ENCODE measurements at places on chromosomes 5 and 9.

GRCh38 chr5:135085936-135086725, 52.1 kb upstream of the PITX1 start:
- no peak for DNase-seq

GRCh38 chr5:44051591-44051990, 337.6 kb downstream of the FGF10 start:
- no peak for DNase-seq

GRCh38 chr5:77960305-77960704, 184.2 kb upstream of the TBCA start:
- no peak for DNase-seq

DNA sequence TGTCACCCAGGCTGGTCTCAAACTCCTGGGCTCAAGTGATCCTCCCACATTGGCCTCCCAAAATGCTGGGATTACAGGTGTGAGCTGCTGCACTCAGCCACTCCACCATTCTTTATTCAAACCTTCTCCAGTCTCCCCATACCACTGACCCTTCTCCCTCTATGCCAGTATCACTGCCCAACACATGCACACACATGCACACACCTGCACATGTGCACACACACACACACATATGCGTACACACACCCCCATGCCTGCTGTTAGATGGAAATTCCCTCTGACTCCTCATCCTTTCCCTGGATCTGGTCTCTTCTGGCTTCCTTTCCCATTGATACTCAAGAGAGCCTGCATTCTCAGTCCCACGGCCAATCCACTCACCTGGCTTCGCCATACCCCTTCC, 170.0 kb downstream of the CRB2 start:
- DNase-seq, result no peak

GRCh38 chr5:52884453-52884852, 96.7 kb downstream of the ITGA1 start:
- DNase-seq, result no peak

GRCh38 chr5:136613230-136613629, 247.9 kb upstream of the TRPC7 start:
- DNase-seq, result no peak

- no peak for DNase-seq
Measured at GRCh38 chr5:178965465-178966055, 24.6 kb downstream of the ZNF454 start.

- no peak for DNase-seq
Measured at GRCh38 chr9:19140259-19140658, 13.0 kb upstream of the PLIN2 start.

- no peak for DNase-seq
Measured at GRCh38 chr9:3200331-3200774, 325.4 kb downstream of the RFX3 start.

DNA sequence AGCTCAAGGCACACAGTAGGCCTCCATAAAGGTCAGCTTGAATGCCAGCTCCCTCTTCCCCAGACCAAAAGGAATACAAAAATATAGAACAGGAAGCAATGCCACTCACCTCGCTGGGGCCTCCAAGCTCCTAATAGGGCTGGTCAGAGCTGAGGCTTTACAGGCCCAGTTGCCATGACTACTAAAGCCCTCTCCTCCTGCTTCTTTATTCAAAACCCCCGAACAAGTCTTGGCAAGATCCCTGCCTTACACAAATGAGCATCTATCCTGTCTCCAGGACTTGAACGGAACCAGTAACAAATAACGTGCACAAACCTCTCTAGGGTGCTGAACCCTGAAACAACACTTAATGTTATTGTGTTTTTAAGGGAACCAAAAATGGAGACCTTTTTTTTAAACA, 136.3 kb downstream of the SIL1 start:
- no peak for DNase-seq

DNA sequence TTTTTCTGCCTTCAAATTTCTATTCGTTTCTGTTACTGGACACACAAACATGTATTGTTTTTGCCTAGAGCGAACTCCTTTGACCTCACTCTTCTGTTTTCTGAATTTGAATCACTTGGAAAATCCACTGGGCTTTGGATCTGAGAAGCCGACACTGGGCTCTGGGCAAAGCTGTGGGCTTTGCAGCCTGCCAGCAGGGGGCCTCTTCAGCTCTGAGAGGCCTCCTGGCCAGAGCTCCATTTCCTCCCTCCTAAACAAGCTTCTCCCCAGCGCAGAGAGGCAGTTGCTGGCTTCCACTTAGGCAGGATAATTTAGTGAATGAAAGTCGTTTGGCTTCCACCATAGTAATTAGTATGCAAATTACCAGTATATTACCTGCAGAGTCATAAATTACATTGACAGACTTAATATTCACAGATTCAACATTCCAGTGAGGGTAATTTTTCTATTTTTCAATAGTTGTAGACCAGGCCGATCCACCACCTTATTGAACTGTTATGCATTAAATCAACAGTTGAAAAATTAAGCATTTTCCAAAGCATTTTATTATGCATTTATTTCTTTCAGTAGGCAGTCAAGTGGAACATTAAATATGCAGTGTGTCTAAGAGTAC, 104.0 kb upstream of the ZNF366 start:
- no peak for DNase-seq

GRCh38 chr5:31731016-31731415, 92.1 kb downstream of the PDZD2 start:
- no peak for DNase-seq

- no peak for DNase-seq
Measured at GRCh38 chr5:13945271-13945670, 783 bp upstream of the DNAH5 start.

DNA sequence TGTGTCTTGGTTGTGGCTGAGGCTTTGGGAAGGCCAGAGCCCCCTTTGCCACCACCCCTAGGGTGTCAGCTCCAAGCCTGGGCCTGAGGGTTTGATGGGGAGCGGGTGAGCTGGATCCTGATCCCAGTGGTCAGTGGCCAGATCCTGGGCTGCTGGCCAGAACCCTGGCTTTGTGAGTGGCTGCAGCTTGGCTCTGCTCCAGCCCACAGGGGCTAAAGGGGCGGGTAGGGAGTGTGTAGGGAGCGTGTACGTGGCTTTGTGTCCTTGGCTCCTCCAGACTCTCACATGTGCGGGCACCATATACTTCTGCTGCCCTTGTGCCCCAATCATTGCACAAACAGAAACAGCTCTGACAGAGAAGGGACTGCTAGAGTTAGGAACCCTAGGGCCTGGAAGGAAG, 1.2 kb upstream of the IL11RA start:
- no peak for DNase-seq

DNA sequence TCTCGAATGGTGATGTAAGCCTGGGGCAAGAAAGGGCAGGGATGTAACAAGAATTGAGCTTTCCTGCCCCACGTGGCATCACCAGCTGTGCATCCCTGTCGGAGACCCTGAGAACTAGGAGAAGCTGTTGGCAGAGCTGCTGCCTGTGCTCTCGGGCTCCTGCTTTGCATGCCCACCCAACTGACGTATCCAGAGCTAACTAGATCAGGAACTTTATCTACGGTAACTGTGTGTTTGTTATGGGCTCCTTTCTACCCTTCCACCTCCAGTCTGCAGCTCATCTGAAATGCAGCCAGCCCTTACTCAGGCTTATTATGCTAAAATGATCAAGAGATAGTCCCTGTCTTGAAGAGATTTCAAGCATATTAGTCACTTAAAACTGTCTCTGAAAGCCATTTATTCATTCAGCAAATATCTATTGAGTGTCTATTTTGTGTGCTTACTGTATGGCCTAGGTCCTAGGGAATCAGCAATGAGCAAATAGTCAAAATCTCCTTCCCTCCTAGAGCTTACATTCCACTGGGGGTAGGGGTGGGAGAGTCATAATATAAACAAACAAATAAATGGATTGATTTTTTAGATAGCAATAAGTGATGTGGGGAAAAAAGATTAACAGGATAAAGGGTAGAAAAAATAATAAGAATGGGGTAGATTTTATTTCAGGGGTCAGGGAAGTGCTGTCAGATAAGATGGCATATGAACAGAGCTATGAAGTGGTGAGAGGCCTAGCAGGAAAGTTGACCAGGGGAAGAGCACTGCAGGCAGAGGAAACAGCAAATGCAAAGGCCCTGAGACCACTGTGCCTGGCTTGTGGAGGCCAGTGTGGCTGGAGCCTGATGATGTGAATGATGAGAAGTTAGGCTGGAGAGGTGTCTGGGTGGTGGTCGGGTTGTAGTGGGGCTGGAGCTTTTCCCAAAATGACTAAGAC, 118.2 kb downstream of the GALNT10 start:
- no peak for DNase-seq

- DNase-seq, result no peak
Measured at GRCh38 chr5:10481241-10481935, 39.7 kb downstream of the ROPN1L start.

DNA sequence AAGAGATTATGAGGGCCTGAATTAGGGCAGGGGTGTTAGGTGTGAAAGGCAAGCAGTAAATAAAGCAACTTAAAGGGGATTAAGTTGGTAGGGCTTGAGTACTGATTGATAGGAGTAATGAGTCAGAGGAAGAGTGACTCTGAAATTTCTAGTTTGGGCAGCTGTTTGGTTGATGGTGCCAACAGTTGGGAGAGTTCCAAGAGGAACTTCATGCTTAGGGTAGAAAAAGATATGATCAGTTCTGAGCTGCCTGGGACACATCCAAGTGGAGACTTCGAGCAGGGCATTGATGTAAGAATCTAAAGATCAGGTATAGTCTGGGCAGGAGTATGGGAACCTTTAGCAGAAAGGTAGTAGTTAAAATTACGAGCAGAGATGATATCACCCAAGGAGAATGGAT, 10.2 kb downstream of the MAMDC2 start:
- no peak for DNase-seq

DNA sequence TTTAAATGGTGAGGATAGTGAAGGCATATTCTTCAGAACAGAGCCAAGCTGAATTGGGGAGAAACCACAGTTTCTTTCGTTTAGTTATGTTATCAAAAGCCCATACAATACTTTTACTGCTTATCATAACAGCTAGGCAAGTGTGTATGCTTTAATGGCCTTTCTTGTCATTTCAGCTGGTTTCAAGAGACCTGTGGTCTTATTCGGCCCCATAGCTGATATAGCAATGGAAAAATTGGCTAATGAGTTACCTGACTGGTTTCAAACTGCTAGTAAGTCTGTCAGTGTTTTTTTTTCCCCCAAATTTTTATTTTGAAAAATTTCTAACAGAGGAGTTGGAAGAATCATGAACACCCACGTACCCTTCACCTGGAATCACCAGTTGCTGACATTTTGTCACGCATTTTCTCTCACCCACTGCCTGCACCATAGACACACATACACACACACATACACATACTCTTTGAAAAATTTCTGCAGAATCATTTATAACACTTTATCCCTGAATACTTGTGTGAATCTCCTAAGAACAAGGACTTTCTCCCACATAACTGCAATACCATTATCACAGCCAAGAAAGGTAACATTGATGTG, 63.7 kb downstream of the TJP2 start:
- no peak for DNase-seq

- no peak for DNase-seq
Measured at GRCh38 chr5:127754706-127755105, 51.5 kb downstream of the CCDC192 start.

GRCh38 chr5:127923804-127924570, 159.6 kb upstream of the SLC12A2 start:
- no peak for DNase-seq

DNA sequence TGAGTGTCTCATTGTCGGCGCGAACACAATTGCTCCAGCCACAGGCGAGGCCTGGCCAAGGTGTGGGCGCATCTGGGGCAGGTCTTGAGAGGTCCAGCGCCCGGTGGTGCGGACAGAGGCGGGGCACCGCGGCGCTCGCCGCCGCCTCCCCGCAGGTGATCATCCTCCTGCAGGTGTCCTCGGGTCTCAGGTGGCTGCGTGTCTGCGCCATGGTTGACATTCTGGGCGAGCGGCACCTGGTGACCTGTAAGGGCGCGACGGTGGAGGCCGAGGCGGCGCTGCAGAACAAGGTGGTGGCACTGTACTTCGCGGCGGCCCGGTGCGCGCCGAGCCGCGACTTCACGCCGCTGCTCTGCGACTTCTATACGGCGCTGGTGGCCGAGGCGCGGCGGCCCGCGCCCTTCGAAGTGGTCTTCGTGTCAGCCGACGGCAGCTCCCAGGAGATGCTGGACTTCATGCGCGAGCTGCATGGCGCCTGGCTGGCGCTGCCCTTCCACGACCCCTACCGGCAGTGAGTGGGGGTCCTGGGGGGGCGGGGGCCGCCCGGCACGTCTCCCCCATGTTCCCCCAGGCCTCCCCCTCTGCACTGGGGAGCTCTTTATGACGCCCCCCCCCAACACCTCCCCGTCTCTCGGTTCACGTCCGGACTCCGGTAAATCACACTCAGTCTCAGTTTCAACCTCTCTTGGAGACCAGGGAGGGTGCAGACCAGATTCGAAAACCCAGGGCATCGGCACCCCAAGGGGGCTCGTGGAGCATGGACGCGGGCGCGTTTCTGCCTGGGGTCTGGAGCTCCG, 446 bp downstream of the NXNL2 start:
- no peak for DNase-seq

- DNase-seq, result peak; percentile 13
Measured at GRCh38 chr9:136726631-136727191, 14.3 kb downstream of the DIPK1B start.

DNA sequence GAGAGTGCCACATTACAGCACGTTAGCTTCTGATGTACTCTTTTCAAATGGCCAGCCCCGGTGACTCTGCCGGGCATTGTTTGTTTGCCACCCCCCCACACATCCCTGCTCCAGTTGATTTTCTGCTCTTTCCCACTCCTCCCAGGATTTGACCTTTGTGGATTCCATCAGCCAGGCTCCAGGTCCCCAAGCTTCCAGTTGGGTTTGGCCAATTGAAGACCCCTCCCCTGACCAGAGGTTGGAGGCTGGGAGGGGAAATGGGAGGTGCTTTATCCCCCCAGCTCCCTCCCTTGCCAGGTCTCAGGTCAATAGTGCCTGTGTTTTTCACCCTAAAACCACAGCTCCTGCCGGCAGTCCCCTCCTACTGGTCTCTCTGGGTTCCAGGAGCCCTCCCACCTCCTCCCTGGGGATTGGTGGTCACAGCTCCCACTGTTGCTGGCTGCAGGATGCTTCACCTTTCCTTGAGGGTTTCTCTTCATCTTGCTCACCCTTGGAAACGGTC, 34.9 kb downstream of the IRF1 start:
- no peak for DNase-seq

- no peak for DNase-seq
Measured at GRCh38 chr9:135283671-135284070, 195.9 kb upstream of the PPP1R26 start.

- no peak for DNase-seq
Measured at GRCh38 chr5:126354012-126354857, 69.0 kb upstream of the GRAMD2B start.

DNA sequence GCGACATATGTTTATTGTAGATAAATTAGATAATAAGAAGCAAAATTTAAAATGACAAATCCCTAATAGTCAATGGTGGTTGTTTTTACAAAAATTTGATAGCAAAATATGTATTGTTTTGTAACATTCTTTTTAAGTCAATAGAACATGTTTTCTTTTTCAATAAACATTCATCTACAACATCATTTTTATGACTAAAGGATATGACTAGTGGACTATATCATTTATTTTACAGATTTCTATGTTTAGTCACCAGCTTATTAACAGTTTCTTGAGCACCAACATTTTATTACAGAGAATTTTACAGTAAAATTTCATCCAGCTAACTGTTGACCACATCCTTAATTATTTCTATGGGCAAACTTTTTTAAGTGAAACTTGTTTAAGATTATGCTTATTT, 114.7 kb upstream of the IL7R start:
- no peak for DNase-seq

GRCh38 chr9:68780720-68781119, 75.7 kb downstream of the PIP5K1B start:
- no peak for DNase-seq

Data from stimulated activated CD8-positive, alpha-beta memory T cell treated with anti-CD3 and anti-CD28 coated beads, Interleukin-4, amount 100 ng/mL, for 4 hours (primary cell).